ENCODE measurements at places on chromosomes 1 and 21.

DNA sequence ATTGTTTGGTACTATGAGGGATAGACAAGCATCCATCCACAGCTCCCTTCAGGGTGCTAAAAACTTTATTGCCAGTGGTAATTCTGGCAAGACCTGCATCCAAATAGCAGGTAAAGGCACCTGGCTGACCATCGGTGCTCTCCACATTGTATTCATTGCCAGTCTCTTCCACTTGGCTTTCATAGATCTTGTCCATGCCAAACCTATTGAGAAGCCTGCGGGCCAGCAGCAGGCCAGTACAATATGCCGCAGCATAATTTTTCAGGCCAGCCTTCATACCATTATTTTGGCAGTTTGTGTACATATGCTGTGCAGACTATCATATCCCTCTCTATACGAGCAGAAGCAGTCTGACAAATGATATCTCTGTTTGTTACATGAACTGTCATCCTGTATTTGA, 70.2 kb downstream of the SWT1 start:
- no peak for DNase-seq

DNA sequence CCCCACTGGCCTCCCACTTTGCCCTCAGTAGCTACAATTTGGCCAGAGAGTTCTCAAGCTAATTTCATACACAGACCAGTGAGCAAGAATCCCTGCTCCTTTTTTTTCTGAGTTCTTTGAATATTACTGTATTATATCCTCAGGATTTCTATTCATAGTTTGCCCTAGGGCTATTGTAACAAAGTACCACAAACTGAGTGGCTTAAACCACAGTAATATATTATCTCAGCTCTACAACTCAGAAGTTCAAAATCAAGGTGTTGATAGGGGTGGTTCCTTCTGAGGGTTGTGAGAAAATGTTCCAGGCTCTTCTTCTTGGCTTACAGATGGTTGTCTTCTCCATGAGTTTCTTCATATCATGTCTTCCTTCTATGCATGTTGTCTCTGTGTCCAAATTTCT, 289.4 kb upstream of the ESRRG start:
- no peak for DNase-seq

DNA sequence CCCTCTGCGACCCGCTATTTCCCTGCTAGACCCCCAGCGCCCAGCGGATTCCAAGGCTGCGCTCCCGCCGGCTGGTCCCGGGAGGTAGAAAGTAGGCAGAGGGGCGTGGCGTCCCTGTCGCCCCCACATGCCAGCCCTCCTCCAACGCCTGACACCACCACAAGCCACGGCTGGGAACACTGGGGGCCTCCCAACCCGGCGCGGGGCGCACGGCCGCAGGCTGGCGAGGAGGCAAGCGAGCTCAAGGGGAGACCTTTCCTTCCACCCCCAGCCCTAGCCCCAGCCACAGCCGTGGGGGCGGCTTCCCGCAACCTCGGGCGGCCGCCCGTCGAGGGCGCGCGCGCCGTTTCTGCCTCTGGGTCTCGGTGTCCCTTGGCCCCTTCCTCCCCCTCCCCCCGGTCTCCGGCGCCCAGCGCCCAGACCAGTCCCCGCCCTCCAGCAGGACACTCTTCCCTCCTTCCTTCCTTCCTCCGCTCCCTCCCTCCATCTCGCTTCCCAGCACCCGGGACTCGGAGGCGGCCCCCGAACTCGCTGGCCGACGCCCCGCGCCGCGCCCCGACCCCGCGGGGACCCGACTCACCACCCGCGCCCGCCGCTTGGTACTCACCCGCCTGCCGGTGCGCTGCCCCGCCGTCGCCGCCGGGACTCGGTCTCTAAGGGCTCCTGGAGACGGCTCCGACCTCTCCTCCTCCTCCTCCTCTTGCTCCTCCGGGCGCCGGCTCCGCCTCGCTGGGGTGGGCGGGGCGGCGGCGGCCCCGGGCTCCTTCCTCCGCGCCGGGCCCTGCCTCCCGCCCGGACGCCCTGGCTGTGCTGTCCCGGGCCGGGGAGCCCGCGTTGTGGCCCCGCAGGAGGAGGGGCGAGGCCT, at the start of gene GNG12:
GNG12 (minus strand) TSS at position 731 of the 865 bp plus-strand sequence. CDS start 125,781 bp downstream, outside the sequence.
- DNase-seq, result peak; percentile 40

- peak; percentile 54 for DNase-seq
These were observed 18.5 kb upstream of the GBP3 start for GRCh38 chr1:89041119-89041641.

DNA sequence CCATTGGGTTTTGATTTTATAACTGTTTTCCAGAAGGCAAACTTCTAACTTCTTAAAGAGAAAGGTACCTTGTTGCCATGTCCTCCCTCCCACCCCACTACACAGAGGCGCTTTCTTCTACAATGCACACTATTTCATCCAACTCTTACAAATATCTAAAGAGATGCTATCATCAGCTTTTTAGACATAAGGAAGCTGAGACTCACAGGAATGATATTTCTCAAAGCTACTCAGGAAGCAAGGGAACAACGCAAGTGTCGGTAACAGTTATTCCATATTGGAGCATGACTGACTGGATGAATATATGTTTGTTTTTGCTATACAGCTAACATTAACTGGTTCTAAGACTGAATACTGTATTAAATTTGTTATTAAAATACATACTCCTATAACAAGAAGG, 318.0 kb downstream of the SMYD3 start:
- DNase-seq, result no peak

DNA sequence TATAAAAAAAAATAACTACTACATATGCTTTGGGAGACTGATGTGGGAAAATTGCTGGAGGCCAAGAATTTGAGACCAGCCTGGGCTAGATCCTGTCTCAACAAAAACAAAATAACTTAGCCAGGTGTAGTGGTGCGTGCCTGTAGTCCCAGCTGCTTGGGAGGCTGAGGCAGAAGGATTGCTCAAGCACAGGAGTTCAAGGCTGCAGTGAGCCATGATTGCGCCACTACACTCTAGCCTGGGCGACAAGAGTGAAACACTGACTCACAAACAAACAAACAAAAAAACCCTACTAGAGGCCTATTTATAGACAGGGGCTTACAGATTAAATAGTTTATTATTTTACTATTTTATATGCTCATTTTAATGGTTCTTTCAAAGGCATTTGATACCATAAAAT, 80.0 kb downstream of the LHX4 start:
- no peak for DNase-seq

GRCh38 chr1:205676597-205676996, 3.7 kb downstream of the SLC45A3 start:
- no peak for DNase-seq

- DNase-seq, result no peak
These were observed 14.3 kb downstream of the GMEB1 start for GRCh38 chr1:28682840-28683239.

GRCh38 chr1:201659572-201659971, 120.6 kb downstream of the NAV1 start:
- DNase-seq, result no peak

GRCh38 chr1:231763456-231763855, 136.9 kb downstream of the DISC1 start:
- DNase-seq, result no peak

DNA sequence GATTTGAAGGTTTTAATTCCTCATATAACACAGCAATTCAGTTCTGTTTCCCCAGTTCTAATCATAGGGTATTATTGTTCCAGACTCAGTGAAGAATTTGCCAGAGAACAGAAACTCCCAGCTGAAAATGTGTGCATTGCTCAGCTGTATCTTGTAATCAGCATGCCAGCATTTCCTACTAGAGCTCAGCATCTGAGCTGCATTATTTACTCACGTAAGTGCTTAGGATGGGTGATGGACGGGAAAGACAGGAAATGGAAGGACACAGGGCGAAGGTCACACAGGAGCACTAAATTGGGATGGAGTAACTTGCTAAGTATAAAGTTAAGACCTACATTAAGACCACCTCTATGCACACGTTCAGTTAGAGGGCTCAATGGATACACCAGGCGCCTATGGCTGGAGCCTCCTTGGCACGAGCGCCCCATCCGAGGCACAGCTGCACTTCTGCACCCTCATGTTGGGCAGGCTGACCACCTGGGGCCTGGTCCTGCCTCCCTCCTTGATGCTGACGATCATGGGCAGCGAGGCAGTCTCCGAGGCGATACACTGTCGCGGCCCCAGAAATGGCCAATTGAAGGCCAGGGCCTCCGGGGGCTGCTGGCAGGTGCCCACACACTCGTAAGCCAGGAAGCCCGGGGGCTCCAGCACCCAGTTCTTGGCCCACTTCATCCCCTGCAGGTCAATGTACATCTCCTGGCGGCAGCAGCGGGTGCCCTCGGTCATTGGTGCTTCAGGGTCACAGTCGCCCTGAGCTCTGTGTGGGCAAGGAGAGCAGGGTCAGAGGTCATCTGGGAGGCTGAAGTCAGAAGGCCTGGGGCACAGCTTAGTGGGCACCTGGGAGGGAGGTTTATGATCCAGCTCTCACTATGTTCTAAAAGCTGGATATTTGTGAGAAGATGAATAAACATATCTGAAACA, 3.7 kb downstream of the LEFTY2 start:
- no peak for DNase-seq

GRCh38 chr1:75727571-75727970, 3.1 kb downstream of the ACADM start:
- DNase-seq, result no peak

DNA sequence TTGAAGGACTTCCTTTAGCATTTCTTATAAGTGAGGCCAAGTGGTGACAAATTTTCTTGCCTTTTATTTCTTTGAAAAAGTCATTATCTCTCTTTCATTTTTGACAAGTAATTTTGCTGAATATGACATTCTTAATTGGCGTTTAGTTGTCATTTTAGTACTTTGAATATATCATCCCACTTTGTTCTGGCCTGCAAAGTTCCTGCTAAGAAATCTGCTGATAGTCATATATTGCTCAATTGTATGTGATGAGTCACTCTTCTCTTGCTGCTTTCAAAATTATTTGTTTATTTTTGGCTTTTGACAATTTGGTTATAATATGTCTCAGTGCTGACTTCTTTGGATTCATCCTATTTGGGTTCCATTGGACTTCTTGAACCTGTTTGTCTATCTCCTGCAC, 312.6 kb downstream of the DUSP10 start:
- DNase-seq, result no peak

DNA sequence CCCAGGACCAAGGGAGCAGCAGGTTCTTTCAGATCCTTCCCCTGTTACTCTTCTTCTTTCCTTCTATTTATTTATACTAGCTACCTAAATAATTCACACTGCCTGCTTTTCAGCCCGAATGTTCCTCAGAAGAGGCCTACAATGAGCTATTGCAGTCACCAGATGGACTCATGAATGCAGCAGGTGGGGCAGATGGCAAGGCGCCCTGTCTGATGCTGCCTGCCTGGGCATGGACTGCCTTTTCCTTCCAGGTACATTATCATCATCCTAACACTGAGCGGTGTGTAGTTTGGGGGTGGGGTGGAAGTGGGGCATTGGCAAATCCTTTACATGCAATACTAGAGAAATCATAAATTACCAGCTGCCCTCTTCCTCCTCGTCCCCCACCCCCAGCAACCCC, 17.6 kb downstream of the ESRRG start:
- no peak for DNase-seq

DNA sequence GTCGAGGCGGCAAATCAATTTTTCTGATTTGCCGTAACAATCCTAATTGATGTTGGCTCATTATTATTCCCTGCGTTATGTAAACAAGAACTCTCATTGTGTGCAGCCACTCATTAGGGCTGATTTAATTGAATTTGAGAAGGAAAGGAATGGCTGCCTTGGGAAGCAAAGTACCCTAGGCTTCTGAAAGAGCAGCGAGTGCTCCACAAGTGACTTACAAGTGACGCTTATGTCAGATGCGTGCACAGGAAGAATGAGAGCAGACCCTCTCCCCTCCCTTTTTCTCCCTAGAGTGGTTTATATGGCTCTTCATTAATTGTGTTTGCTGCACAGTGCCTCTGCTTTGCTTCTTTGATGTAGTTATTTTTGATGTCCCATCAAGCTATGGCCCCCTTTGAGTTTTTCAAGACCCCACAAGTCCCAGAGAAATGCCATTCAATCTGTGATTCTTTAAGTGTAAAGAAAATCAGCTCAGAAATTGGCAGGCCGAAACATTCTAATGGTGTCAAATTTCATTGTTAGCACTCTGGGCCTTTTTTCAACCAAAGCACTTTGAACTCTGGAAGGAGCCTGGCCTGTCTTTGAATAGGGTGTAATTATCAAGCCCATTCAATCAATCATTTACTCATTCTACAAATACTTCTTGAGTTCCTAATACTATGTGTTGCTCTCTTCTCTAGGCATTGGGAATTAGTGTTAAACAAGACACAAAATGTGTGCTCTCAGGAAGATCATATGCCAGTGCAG, 86.8 kb upstream of the VAV3 start:
- no peak for DNase-seq

- DNase-seq, result no peak
These were observed 99.0 kb upstream of the SOD1 start for GRCh38 chr21:31560479-31560878.

DNA sequence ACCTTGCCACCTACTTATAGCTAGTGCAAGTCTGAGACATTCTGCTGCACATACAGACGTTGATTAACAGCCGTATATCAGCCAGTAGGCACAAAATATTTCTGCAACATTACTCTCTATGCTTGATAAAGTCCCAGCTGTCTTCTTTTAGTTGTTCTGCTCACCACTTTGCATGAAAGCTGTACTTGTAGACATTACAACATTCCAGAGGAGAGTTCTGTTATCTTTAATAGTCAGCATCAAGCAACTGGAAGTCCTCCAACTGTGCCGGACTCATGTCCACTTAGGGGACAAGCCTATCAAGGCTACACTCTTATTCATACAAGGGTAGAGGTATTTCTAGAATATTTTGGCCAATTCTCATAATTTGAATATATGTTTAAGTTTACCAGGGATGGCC, 50.0 kb downstream of the CACHD1 start:
- no peak for DNase-seq

DNA sequence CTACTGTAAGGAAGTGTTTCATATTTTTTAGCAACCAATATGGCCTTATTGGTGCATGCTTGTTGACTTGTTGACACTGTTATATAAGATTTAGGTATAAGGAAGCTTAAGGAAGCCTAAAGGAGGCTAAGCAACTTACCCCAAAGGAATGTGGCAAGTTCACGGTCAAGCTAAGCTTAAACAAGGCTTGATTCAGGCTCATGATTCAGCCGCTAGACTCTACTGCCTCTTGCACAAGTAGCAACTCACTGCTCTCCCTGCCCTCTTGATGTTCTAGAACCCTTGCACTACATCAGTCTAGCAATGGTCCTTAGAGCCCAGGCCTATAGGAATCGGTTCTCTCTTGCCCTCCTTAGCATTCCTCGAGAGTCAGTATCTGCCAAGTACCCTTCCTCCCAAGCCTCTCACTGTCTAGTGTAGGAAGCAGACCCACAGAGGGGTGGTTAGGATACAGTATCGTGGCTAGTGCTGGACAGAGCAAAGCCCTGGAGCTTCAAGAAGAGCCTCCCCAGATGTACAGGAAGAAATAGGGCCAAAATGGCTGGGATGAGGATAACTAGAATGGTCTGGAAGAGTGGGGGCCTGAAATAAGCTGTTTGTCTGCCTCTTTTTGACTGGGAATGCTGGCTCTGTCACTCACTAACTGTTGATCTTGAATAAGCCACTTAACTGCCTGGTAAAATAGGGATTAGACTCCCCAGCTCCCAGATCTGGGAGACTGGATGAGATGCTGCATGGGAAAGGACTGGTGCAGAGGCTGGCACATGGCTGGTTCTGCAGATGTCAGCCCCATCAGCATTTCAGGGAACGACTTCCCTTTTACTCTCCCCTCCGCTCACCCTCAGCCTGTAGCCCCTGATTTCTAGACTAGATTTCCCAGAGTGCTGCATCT, 122.2 kb downstream of the NAV1 start:
- DNase-seq, result no peak

All from stimulated activated CD8-positive, alpha-beta memory T cell treated with anti-CD3 and anti-CD28 coated beads, Interleukin-4, amount 100 ng/mL, for 48 hours (primary cell).